Ovary (tissue), 10 donors: ENCODE measurements at places on chromosomes 3 and 15. TPM values are rescaled to one million over a fixed set of nuclear protein-coding genes. Genes with fewer than 3 reads are reported as not detected.

The KLF15 gene
- 13.4 TPM for polyA plus RNA-seq

The IP6K2 gene
- 119 TPM for polyA plus RNA-seq

GRCh38 chr3:28118087-28118486, 123.3 kb upstream of the CMC1 start:
- no peak for DNase-seq

DNA sequence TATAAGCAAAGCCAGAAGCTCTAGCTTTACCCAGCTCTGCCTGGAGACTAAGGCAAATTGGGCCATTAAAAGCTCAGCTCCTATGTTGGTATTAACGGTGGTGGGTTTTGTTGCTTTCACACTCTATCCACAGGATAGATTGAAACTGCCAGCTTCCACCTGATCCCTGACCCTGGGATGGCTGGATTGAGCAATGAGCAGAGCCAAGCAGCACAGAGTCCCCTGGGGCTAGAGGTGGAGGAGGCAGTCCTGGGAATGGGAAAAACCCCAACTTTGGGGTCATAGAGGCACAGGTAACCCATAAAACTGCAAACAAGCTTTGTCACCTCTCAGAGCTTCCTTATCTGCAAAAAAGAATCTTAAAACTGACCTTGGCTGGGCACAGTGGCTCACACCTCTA, 6.6 kb downstream of the RHO start:
- no peak for DNase-seq

- no peak for DNase-seq
These were observed 569 bp downstream of the HIGD2B start for GRCh38 chr15:72685301-72685924.

GRCh38 chr3:106965307-106965706, 411.9 kb upstream of the CCDC54 start:
- DNase-seq, result no peak

DNA sequence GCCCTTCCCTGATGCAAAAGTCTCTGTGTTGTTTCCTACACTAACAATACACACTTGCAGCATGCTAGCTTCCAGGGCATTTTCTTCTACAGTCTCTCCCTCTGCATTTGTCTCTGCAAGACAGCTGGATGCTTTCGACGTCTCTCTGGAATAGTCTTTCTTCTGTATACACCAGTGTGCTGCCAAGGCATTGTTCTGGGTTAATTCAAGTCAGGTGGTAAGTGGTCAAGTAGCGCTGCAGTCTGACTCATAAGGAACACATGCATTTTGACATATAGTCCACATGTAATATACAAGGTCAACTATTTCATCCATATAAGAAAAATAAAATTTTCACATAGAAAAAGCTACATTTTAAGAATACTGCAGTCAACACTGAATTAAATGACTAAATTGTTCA, 92.7 kb downstream of the MYLK start:
- no peak for DNase-seq

DNA sequence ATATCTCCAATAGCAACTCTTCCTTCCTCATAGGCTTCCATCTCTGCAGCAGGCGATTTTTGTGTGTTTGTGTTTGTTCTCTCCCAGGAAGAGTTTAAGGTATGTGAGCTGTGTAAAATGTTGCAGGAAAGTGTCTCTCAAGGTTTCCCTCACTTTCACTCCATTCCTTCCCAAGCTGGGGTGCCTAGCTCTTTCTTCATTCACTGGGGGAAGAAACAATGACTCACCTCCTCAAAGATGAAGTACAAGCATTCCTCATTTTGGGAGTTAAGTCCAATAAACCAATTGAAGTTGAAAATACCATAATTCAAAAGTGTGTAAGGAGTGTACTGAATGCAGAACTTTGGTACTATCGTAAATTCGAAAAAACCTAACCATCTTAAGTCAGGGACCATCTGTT, 422.7 kb upstream of the CFAP20DC start:
- no peak for DNase-seq

GRCh38 chr3:106466881-106467280, 598.1 kb upstream of the CBLB start:
- no peak for DNase-seq
